ENCODE measurements at places on chromosomes 12 and 14.
A peak's percentile ranks its signal among the peaks of the same experiment; 100 is the strongest.

- no peak for DNase-seq
Measured at GRCh38 chr14:26289891-26290486, 307.8 kb downstream of the NOVA1 start.

- no peak for DNase-seq
Measured at GRCh38 chr12:81221681-81222080, 143.8 kb downstream of the ACSS3 start.

DNA sequence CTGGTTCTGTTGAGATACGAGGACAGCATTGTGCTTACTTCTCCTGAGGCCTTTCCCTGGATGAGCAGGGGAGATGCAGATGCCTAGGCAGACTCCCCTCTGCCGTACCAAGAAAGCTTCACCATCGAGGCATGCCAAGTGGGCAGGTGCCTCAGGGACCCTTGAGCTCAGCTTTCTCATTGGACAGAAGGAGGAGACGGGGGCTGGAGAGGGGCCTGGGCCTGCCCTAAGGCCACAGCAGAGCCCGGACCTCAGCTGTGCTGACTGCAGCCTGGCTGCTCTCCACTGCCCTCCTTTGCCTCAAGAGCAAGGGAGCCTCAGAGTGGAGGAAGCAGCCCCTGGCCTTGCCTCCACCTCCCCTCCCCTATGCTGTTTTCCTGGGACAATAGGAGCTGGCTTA is 23.4 kb downstream of the SERPINA1 start:
- DNase-seq = no peak

GRCh38 chr14:20486684-20487395 is 17.6 kb downstream of the PNP start:
- DNase-seq = no peak

GRCh38 chr12:41250748-41251147 is 62.6 kb downstream of the PDZRN4 start:
- DNase-seq = no peak

DNA sequence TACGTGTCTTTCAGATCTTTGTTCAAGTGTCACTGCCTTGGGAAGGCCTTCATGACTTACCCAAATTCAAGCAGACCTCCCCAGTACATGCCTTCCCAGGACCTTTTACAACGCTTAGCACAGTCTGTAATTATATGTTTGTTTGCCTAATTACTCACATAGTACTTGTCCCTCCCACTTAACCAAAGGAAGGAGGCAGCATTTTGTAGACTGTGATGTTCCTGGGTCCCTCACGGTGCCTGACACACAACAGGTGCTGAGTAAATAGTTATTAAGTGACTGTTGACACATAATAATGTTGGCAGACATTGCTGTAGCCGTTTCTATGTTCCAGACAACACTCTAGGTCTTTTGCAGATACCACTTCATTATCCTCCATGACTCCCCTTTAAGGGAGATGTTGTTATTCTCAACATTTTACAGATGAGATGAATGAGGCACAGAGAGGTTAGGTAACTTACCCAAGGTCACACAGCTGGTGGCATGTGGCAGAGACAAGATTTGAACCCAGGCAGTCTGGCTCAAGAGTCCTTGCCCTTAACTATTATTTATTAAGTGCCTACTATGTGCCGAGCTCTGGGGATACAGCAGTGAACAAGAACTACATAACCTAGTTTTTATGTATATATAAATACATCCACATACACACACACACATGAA is 130.7 kb downstream of the PHETA1 start:
- DNase-seq = no peak

- no peak for DNase-seq
Measured at GRCh38 chr14:81193924-81194633, 26.7 kb downstream of the GTF2A1 start.

DNA sequence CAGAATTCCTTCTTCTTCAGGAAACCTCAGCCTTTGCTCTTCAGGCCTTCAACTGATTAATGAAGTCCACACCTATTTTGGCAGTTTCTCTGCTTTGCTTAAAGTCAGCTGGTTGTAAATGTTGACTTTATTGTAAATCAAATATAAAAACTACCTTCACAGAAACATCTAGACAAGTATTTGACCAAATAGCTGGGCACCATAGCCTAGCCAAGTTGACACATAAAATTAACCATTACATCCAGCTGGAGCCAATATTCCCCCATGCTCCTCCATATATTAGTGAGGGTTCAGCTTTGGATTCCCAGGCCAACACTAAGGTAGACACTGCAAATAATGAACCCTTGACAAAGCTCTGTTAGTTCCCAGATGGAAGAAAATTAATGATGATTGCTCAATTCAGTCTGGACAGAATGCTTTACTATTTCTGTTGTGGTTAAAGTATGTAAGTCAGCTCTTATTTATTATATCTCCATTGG is 125.5 kb downstream of the ZFP36L1 start:
- DNase-seq = no peak

GRCh38 chr12:71134405-71134804 is 23.4 kb downstream of the TSPAN8 start:
- DNase-seq = no peak

- no peak for DNase-seq
Measured at GRCh38 chr14:99524091-99524661, 43.0 kb downstream of the CCNK start.

GRCh38 chr12:55901881-55902490 is 25.7 kb downstream of the PYM1 start:
- no peak for DNase-seq

DNA sequence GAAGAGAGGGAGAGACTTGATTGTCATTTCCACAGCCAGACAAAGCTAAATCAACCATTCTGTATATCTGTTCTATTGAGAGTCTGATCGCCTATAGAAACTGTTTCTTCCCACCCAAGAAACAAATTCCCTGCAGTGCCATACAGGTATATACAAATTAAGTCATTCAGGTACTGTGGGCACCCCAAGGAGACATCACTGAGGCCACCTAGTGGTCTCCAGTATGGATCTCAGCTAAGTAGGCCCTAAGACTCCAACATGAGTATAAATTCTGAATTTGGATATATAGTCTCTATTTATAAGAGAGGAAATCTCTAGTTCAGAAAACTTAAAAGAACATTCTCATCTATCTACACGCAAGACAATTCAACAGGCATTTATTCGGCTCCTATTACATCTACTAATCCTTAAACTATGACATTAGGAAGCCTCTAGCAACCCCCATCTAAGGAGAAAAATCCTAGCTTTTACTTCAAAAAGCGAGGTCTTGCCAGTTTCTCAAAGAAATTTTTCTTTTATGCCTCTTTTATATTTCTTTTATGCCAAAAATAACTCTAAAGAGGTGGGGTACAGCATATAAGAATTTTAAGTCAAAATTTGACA is 62.6 kb downstream of the DCAF5 start:
- DNase-seq = no peak

GRCh38 chr12:58104351-58104755 is 163.0 kb downstream of the ATP23 start:
- DNase-seq = no peak

GRCh38 chr12:30930641-30931040 is 4.1 kb downstream of the TSPAN11 start:
- DNase-seq = no peak

GRCh38 chr12:42587601-42588523 is 1.7 kb downstream of the PRICKLE1 start:
- no peak for DNase-seq

DNA sequence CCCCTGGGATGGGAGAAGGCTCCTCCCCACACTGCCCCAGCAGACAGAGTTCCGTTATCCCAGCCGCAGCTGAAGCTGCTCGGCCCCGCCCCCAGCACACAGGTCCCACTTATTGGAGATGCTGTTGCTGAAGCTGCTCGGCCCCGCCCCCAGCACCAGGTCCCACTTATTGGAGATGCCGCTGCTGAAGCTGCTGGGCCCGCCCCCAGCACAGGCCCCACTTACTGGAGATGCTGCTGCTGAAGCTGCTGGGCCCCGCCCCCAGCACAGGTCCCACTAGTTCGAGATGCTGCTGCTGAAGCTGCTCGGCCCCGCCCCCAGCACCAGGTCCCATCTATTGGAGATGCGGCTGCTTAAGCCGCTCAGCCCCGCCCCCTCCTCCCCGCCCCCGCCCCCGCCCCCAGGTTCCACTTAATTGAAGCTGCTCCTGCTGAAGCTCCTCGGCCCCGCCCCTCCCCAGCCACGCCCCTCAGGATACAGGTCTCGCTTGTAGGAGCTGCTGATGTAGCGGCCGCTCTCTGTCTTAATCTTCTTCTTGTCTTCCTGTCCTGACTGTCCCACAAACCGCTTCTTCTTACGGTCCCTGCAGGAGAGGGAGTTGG is 12.0 kb downstream of the CFAP73 start:
- DNase-seq = no peak

GRCh38 chr14:46197856-46198255 is 453.7 kb downstream of the RPL10L start:
- no peak for DNase-seq

DNA sequence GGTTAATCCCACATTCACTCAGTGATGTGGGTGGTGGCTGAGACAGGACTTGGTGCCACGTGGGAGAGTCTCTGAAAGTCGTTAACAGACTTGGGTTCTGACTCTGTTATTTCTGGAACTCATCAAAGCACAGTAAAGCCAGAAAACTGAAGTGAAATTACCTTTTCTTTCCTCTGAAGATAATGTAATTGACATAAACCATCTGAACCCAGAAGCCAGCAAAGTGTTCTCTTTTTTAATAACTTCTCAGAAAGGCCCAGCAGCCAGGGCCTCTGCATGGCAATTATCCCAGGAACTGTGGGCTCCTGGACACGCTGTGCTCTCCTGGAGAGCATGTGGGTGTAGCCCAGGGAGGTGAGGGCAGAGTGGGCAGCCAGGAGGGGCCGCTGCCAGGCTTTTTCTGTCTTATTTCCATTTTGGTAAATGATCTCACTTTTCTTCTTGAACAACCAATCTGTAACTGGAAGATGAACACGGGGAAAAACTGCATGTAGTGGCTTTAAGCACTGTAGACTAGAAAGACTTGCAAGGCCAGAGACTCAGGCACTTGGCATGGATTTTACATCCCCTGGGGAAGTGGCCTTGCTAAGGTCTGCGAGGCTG is 444.1 kb upstream of the TMEM132C start:
- DNase-seq = no peak

- no peak for DNase-seq
Measured at GRCh38 chr12:34400986-34401658, 378.8 kb downstream of the ALG10 start.

- no peak for DNase-seq
Measured at GRCh38 chr14:96176275-96176674, 28.4 kb upstream of the BDKRB2 start.

GRCh38 chr12:40953076-40953475 is 235.0 kb upstream of the PDZRN4 start:
- DNase-seq = no peak

DNA sequence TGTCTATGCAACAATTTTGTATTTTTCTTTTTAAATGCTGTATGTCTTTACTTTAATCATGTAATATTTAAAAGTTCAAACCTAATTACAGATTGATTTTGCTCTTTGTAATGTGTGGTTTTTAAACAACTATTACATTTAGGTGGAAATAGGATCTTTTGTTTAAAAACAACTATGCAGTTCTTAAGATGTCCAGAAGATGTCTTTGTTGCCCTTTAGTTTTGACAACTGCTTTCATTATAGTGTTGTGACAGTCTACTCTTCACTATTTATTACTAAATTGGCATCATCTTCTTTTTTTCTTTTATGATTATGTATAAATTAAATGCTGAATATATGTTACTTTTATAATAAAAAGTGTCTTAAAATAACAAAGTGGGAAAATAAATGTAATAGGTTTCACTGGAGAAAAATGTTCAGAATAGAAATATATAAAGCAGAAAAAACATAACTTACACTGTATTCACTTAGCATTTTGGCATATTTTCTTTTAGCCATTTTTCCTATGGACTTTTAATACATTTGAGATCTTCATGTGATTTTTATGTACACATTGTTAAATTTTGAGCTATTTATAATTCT is 27.1 kb upstream of the PCNX4 start:
- DNase-seq = no peak

DNA sequence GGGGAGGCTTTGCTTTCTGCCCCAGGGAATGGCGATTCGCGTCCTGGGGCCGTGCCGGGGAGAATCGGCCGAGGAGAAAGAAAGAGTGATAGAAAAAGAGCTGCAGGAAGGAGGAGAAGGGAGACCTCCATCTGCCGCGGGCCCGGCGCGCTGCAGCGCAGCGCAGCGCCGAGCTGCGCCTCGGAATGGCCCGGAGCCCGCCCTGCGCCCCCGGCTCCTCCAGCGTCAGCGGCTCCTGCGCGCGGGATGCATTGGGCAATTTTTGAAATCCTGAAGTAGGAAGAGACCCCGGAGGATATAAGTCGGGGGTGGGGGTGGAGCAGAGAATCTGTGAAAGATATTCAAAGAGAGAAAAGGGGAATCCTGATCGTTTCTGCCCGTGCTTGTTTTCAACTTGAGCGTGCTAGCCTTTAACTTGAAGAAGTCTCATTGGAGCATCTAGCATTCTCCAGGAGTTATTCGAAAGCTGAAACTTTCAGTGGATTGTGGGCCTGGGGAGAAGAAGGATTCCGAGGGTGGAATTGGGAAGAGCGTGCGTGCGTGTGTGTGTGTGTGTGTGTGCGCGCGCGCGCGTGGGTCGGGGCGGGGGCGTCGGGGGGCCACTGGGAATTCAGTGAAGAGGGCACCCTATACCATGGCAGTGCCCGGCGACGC is 441 bp downstream of the PDE3A start:
- DNase-seq = peak; percentile 23

- no peak for DNase-seq
Measured at GRCh38 chr14:95533391-95533821, 1.4 kb upstream of the GLRX5 start.

DNA sequence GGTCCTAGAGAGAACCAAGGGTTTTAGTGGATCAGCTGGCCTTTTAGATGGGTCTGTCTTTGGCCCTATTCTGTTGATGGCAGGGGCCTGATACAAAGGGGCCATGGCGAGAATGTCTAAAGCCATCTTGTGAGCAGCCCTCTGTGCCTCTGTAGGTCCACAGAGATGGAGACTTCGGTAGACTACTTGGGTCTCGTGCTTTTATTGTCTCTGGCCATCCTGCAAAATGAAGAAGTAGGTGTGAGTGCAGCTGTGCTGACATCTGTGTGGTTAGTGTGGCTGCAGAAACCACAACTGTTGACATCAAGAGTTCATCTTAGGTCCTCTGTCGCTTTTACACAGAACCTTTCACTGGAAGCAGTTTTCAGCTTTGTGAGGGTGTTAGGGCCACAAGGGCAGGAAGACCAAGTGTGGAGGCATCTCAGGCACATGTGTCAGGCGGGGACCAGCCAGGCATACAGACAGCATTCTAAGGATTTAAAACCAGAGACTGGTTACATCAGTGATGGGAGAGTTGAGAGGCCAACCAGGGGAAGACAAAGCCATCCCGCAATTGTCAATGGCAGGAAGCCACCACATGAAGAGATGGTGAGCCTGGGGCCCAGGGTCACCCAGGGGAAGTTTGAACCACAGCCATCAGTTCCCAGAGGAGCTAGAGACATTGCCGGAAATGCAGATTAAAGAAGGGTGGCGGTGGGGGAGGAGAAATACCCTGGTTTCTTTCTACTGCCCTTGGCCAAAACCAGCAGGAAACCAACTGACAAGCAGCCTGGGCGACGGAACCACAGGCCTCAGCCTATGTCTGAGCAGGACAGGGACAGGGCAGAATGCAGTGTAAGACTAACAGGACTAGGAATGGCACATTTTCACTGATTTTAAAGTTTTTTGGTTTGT is 13.0 kb upstream of the TPCN1 start:
- DNase-seq = peak; percentile 55

Measured in bone marrow (tissue), 2 donors.